Glutamatergic neuron (in vitro differentiated cells): ENCODE measurements at places on chromosomes 11 and 22.

DNA sequence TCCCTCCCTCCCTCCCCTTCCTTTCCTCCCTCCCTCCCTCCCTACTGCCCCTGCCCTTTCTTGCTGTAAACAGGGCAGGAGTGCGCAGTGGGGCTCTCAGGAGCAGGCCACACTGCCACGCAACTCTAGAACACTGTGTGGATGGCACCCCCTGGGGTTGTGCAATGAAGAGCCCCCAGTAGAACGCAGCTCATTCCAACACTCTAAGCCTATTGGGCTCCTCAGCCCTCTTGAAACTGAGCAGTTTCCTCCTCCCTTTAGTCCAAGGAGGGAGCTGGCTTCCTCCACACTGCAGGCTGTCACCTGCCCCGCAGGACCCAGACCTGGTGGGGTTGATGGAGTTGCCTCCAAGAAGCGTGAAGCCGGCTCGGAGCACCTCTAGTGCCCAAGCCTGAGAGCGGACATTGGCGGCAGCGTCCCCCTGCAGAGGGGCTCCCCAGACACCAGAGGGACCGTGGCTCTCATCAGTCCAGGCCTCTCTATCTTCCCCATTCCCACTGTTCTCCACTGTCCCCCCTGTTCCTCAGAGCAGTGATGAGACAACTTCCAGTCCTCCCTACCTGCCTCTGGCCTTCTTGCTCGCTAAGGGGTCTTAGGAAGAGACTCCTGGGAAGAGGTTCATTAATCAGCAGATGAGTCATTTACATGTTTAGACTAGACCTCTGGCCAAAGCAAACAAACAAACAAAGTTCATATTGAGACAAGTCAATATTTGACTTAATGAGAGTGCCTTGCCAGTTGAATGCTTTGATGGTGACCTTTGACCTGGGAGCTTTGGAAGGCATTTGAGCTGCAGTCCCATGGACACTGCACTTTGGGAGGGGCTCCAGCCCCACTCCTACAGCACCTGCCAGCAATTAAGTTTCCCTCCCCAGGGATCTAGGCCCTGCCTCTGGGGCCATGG lies 64.0 kb downstream of the RPUSD4 start:
- no peak for DNase-seq

- no peak for DNase-seq
Measured at GRCh38 chr11:235180-235579, 962 bp downstream of the SIRT3 start.

- DNase-seq = no peak
Measured at GRCh38 chr11:60880643-60881282, 13.4 kb downstream of the ZP1 start.

DNA sequence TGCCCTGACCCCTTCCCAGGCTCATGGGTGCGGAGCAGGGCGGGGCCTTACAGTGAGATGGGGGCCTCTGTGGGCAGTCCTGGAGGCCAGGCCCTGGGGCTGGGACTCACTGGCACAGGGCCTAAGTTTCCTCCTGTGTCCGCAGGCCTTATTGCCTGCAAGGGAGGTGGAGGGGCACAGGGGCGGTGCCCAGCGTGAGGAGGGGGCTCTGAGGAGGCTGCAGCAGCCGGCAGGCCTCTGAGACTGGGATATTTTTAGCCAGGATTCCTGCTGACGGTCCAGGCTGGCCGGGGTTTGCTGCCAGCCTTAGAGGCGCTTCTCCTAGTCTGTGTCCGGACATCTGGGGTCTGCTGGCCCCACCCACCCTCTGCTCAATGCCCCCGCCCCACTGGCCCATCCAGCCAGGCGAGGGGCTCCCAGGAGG lies 5.7 kb upstream of the RTN4R start:
- DNase-seq = peak; percentile 58

DNA sequence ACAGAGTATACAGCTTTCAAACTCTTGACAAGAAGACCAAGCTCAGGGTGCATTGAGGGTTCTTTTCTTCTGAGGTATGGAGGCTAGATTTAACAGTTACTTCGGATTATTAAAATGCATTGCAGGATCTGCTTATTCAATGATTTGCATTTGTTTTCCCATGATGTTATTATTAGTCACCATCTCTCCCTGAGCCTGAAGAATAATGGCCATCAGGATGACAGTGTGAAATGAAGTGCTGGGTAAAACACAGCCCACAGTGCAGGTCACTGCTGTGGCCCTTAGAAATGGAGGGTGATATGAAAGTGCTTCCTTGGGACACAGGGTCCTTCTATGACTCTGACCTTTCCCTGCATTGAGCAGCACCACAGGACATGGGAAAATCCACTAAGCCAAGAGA lies 40.0 kb downstream of the TECTA start:
- DNase-seq = no peak
